MM.1S (cell line): ENCODE measurements at places on chromosomes 7 and 10.

DNA sequence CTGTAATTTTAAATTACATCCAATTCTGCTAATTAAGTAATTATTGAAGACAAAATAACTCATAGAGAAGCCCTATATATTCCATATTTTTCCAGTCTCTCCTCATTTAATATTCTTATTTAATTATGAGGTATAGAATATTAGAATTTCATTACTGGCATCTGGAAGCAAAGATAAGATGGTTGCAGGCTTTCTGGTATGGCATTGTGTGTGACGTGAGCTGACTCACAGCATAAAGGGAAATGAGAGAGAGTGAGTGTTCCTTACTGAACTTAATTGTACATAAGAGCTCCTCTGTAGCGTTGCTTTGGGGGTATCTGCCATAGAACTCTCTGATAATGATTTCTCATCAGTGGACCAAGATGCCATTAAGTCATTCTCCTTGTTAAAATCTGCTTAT, 127.4 kb upstream of the TEX47 start:
- H3K27me3 ChIP-seq: no peaks in the 10 kb centered on the region
- H3K36me3 ChIP-seq: no peaks in the 10 kb centered on the region
- peaks cover 5% of the 10 kb centered on the region for H3K4me1 ChIP-seq
- no peak overlapping the region for H3K27ac ChIP-seq
- DNase-seq: no peak

DNA sequence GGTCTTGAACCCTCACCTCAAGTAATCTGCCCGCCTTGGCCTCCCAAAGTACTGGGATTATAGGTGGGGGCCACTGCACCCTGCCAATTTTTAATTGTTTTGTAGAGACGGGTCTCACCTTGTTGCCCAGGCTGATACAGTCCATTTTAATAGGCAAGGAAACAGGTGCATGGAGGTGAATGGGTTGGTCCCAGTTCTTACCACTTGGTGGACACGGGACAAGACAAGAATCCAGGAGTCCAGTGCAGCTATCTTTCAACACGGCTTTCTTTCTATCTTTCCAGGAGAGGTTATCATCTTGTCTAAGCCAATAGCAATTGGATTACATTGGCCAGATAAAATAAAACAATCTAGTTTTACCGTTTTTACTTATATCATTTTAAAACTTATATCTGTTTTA, 23.8 kb downstream of the TCF7L2 start:
- H3K27ac ChIP-seq: no peak overlapping the region
- DNase-seq: no peak
- H3K27me3 ChIP-seq: peaks cover 92% of the 10 kb centered on the region

GRCh38 chr10:101143345-101143630, 12.2 kb downstream of the TLX1 start:
- H3K4me1 ChIP-seq: no peaks in the 10 kb centered on the region
- H3K4me3 ChIP-seq: no peak overlapping the region
- H3K27me3 ChIP-seq: peaks cover 75% of the 10 kb centered on the region

- H3K27ac ChIP-seq: no peak overlapping the region; the same call in 1 of the 2 replicates
- no peaks in the 10 kb centered on the region for H3K27me3 ChIP-seq
- DNase-seq: no peak
- H3K4me1 ChIP-seq: peaks cover 11% of the 10 kb centered on the region
These were observed 505 bp upstream of the FAM204A start for GRCh38 chr10:118342638-118343020.

GRCh38 chr10:60990663-60991062, 46.7 kb upstream of the RHOBTB1 start:
- H3K27ac ChIP-seq: no peak overlapping the region
- no peak for DNase-seq

GRCh38 chr7:55063061-55063460, 44.2 kb downstream of the EGFR start:
- DNase-seq: no peak
- no peaks in the 10 kb centered on the region for H3K4me1 ChIP-seq
- no peak overlapping the region for H3K4me3 ChIP-seq
- no peak overlapping the region for H3K27ac ChIP-seq

GRCh38 chr7:94394437-94395140, at the start of gene COL1A2:
Gene COL1A2, plus strand, starts transcription at chr7:94394895. Its CDS starts 137 bp downstream, at chr7:94395032.
- H3K4me1 ChIP-seq: 0 out of 2 replicates have a peak, but pooled peaks cover 4% of the 10 kb centered on the region
- H3K36me3 ChIP-seq: no peaks in the 10 kb centered on the region

DNA sequence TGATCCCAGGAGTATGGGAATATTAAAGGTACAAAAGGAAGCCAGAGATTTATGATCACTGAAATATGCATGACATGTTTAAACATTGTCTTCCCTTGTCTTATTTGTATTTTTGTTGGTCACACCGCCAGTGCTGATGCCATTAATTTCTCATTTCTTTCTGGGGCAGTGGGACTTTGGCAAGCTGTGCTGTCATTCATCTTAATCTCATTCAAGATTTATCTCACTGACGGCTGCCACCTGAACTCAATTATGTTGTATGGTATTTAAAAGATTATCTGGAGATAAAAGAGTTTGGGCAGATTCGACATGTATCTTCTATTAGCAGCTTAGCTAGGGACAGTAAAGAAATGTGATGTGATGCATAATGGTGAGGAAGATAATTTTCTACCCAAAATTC, 284.9 kb upstream of the PLXDC2 start:
- no peaks in the 10 kb centered on the region for H3K27me3 ChIP-seq
- peaks cover 16% of the 10 kb centered on the region for H3K4me1 ChIP-seq
- DNase-seq: no peak
- no peaks in the 10 kb centered on the region for H3K36me3 ChIP-seq
- no peak overlapping the region for H3K27ac ChIP-seq
- H3K4me3 ChIP-seq: no peak overlapping the region

DNA sequence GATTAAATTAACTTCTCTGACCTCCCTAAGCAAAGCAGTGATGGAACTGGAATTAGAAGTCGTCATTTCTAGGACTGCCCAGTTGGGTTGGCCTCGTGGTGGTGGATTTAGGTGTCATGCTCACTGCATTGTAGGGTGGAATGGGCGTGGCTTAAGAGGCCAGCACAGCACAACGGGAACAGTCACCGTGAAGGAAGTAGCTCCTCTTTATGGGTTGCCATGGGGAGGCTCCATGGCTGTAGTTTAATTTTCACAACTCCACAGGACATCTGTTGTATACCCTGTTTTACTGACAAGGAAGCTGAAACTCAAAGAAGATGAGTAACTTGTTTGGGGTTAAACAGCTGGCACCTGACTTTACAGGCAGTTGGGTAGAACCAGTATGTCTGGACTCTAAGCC, 208.3 kb downstream of the CELF2 start:
- DNase-seq: peak; percentile 76
- H3K4me3 ChIP-seq: no peak overlapping the region
- H3K27ac ChIP-seq: peak overlapping the region; percentile 66
- H3K27me3 ChIP-seq: no peaks in the 10 kb centered on the region
